M059J (cell line): ENCODE measurements at places on chromosomes 4 and X. TPM values are rescaled to one million over a fixed set of nuclear protein-coding genes. Genes with fewer than 3 reads are reported as not detected.

The DAPP1 gene
- total RNA-seq: 0.49 and 0.76 TPM in 2 replicates

The ITIH6 gene
- total RNA-seq: not detected in 2 replicates

The F11 gene
- total RNA-seq: not detected in 2 replicates

The PAPSS1 gene
- total RNA-seq: 55.4 and 65.5 TPM in 2 replicates

The CXCL11 gene
- 0.37 and 0.74 TPM in 2 replicates for total RNA-seq

The SPATA4 gene
- total RNA-seq: 0.12 TPM in 1 of 2 replicates, not detected in the other

The JADE3 gene
- total RNA-seq: 5.4 and 8.6 TPM in 2 replicates

The ADH1A gene
- not detected in 2 replicates for total RNA-seq

The GRK4 gene
- 0.74 and 2.5 TPM in 2 replicates for total RNA-seq

The GBA3 gene
- not detected in 2 replicates for total RNA-seq

The TMEM156 gene
- total RNA-seq: 0.37 and 3.9 TPM in 2 replicates

The ATP2B3 gene
- total RNA-seq: not detected in 2 replicates

The GPR173 gene
- 0.54 and 0.81 TPM in 2 replicates for total RNA-seq

The UCP1 gene
- not detected in 2 replicates for total RNA-seq

The SASH3 gene
- not detected in 2 replicates for total RNA-seq

The MFAP3L gene
- 0.10 and 0.12 TPM in 2 replicates for total RNA-seq
